ENCODE measurements at places on chromosomes 1 and 21.
A peak's percentile ranks its signal among the peaks of the same experiment; 100 is the strongest.

DNA sequence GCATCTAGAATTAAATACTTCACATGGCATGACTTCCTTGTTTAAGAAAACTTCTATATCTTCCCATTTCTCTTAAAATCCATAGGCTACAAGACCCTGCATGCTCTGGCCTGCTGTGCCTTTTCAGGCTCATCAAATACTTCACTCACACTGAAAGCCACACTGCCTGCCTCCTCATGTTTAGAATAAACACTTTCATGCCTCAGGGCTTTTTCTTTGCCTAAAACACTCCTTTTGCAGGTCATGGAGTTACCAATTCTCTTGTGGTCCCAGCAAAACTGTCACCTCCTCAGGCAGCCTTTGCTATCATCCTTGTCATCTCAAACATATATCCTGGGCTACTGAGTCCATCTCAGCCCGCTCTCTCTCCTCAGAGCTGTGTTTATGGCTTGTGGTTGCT lies 5.5 kb downstream of the SGIP1 start:
- no peak for DNase-seq

- no peak for DNase-seq
Measured at GRCh38 chr1:202113690-202114300, 8.9 kb upstream of the GPR37L1 start.

- DNase-seq: no peak
Measured at GRCh38 chr1:28257736-28258135, 1.6 kb upstream of the SESN2 start.

- DNase-seq: no peak
Measured at GRCh38 chr1:163115887-163116286, 46.7 kb downstream of the RGS4 start.

DNA sequence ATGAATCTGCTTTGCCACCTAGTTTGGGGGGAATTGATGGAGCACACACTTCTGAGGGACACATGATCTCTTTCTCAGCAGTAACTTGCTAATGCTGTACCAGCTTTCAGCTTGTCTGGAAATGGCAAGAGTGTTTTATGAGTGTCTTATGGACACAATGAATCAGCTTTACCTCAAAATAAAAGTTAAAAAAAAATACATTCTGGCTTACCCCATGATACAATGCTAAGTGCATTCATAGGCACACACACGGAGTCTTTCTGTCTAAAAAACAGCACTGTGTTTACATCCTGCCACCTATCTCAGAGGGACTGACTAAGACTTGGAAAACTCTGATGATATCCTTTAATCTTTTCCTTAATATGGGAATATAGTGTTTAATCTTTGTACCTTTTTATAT lies 455.5 kb upstream of the ADAMTS5 start:
- no peak for DNase-seq

GRCh38 chr21:36665806-36666205 lies 33.1 kb upstream of the SIM2 start:
- DNase-seq: no peak

DNA sequence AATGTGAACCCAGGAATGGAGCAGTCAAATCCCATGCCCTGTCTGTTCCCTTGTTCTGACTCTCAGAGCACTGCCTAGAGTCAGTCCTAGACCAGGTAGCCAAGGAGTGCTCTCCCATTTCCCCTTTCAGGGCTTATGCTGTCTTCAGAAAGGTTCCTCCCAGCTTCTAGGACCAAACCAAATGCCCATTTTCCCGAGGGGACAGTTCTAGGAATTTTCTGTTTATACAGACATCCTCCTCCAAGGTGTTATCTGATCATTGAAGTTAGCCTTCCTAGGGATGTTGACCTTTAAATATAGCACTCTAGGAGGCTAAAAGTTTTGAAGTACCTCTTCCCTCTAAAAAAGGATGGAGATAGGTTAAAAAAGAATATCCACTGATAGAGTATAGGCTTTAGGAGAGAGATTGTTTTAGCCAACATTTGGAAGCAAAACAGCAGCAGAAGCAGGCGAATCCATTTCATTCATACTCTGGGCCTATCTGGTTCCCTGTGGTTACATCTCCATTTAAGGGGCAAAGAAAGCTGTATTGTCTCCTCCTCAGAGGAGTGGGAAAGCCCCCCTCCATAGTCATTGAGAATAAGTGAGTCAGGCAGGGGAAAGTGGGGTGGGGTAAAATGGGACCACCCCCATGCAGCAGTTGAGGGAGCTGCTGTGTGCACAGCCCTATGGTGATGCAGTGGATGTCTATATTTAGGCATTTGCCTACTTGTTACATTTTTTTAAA lies 126.5 kb downstream of the SPATA46 start:
- no peak for DNase-seq

GRCh38 chr1:182484531-182485257 lies 34.7 kb downstream of the RGSL1 start:
- DNase-seq: no peak

GRCh38 chr1:205287767-205288559 lies 33.6 kb downstream of the NUAK2 start:
- no peak for DNase-seq

DNA sequence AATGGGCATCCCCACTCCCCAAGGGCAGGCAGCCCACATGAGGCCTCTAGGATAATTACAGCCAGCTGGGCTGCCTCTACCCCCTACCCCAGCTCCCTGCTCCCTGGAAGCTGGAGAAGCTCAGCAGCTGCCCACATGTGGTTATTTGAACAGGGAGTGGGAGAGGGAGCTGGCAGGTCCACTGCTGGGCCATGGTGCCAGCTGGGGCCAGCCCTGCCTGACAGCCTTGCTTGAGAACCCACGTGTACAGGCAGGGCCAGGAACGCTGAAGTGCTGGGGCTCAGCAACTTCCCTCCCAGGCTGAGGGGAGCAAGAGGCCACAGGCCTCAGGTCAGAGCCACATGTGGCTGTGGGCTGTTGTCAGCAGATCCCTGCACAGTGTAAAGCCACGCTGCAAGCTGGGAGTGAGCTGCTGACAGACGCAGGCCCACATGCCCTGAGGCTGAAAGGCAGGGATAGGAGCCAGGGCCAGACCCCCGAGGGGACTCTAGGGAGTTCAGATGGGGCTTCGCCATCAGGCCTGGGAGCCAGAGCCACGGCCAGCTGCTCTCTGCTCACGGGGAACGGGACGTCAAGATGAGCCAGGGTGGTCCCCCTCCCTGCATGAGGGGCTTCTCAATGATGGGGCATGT lies 129.0 kb downstream of the SYF2 start:
- DNase-seq: no peak

DNA sequence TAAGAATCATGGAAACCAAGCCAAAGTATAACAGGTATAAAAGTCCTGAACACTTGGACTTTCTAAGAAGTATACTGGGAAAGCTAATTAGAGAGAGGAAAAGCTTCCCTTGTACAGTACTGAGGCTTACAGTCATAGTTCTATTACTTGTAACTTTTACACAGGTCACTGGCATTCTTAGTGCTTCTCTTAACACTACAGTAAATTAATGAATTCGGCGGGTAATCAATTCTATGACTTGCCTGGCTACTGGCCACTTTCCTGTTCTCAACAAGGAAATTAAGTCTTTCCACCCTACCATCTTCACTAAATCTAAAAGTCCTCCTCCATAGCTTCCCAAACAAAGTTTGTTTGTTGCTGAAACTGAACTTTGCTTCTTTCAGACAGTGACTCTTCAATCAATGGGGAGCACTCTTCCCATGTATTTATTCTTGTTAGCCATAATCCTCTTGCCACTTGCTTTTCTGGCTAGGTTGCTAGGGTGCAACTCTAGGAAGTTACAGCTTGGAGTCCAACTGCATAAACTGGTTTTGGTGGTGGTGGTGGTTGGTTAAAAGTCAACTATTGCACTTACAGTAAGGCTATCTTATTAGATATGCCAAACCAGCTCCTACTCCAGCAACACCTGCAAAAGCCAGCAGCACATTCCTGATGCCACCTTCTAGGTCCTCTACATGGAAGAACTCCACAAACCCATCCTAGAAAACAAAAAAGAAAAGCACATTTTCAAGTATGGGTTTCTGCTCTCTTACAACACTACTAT lies 2.4 kb downstream of the MCL1 start:
- no peak for DNase-seq

DNA sequence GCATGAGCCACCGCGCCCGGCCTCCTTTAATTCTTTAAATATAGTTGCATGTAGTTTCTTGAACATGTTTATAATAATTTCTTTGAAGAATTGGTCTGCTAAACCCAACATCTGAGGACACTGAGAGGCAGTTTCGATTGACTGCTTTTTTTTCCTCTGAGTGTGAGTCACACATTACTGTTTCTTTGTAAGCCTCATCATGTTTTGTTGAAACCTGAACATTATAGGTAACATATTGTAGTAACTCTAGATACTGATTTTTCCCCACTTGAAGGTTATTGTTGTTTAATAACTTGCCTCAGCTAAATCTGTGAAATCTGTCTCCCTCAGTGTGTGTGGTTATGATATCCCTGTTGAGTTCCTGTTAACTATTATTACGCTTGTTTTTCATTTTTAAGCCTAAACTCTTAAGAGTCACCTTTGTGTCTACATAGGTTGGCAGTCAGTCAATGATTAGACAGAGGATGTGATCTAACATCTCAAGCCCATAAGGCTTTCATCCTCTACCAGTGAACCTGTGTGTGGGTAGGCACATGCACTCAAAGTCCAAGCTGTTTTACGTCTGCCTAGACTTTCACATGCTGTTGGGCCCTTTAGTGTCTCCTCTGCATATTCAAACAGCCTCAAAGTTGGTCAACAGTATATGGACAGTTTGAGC lies 155.5 kb downstream of the KCNH1 start:
- DNase-seq: no peak

GRCh38 chr1:7727809-7728471 lies 43.2 kb upstream of the VAMP3 start:
- no peak for DNase-seq

DNA sequence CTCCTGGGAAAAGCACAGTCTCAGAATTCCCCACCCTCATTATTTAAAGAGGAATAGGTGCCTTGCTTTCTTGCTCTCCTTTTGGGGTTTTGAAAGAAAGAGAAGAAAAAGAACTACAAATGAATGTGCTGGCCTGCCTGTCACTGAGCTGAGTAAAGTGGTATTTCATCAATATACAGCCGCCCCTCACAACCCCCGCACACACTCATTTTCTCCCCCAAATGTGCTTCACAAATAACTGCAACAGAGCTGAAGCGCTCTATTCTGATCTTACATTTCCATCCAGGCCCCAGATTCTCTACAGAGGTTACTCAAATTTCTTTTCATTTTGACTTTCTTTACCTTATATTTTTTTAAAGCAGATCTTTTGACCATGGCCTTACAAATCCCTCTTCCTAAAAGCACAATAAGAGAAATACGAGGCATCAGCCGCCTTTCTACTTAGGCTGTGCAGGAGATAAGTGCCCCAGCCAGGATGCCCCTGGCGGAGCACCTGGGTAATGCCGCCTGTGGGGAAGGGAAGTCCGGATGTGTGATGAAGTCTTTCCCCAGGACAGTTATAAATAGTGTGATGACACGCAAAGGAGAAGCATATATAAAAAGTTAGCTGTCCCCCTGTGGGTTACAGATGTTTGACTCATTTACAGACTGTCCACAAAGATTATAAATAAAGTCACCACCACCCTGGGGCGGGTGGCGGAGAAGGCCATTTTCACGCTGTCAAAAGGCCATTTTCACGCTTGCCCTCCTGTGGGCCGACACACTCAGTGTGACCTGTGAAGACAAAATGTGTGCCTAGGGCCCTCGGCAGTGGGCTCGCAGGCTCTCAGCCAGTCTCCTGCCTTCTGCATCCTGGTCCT lies 6.5 kb downstream of the KCNN3 start:
- DNase-seq: no peak

- no peak for DNase-seq
Measured at GRCh38 chr1:170309389-170310013, 163.7 kb downstream of the NTMT2 start.

DNA sequence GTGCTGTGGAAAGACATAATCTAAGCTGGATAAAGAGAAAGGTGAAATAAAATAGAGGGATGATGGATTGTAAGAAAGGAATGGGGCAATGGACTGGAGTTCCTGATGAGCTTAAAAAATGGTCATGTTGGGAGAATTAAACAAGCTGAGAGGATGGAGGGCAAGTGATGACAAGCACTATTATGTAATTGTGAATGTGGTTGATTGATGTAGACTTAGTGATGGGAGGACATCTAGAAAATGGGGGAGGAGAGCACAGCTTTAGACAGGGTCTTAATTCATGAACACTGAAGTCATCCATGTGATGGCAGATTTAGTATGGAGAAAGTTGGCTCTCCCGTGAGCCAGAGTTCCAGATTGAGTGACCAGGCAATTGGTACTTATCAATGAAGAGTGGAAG lies 29.0 kb downstream of the DNAH14 start:
- no peak for DNase-seq

DNA sequence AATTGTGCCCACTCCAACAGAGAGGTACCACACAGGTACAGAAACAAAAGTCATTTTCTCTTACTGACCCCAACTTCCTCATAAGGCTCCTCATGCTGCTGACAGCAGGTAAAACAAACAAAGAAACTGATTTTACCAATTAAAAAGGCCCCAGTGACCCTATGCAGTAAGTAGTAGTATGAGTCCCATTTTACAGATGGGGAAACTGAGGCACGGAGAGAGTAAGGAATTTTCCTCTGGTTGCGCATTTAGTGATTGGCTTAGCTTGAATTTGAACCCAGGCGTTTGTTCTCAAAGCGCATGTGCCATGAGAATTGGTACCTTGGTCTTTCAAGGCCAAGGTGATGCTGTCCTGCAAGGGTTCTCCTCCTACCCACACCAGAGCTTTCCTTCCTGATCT lies 66.1 kb upstream of the ZBTB40 start:
- DNase-seq: no peak

GRCh38 chr1:54906586-54906985 lies 19.6 kb upstream of the DHCR24 start:
- DNase-seq: no peak

DNA sequence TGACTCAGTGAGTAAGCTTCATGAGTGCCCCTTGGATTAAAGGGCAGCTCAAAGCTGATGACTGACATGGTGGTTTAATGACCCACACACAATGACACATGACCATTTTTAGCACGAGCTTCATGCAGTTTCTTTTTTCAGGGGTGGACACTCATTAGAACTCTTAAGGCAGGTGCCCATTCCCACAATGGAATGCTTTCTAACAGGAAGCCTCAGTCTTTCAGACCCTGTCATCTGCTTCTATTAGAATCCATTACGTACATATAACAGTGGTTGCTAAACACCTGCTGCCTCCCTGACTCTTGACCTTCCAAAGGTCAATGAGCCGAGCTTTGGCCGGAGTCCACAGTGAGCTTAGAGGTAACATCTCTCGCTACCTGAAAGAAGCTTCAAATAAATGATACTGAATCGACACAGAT lies 27.4 kb downstream of the AKNAD1 start:
- no peak for DNase-seq

- DNase-seq: peak; percentile 51
Measured at GRCh38 chr1:187051618-187052232, 223.0 kb downstream of the PLA2G4A start.

DNA sequence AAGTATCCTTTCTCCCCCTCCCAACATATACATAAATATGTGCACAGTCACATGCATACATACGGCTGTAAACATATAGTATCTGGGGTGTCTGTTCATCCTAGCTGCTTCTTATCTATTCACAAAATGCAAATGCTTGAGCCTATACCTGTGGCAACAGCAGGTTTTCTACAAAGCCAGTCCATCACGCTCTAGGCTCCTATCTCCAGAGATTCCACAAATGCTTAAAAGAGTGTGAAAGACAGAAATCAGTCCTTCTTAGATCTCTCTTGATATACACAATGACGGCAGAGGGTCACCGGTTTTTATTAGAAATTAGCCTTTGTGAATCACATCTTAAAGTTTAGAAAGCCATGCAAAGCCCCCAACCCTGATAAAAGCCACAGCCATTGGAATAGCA lies 139.4 kb downstream of the TPR start:
- DNase-seq: no peak

Measured in NCI-H1105 (cell line).